CD4-positive, alpha-beta T cell (primary cell): ENCODE measurements at places on chromosomes 7 and 10.
A peak's percentile ranks its signal among the peaks of the same experiment; 100 is the strongest.

DNA sequence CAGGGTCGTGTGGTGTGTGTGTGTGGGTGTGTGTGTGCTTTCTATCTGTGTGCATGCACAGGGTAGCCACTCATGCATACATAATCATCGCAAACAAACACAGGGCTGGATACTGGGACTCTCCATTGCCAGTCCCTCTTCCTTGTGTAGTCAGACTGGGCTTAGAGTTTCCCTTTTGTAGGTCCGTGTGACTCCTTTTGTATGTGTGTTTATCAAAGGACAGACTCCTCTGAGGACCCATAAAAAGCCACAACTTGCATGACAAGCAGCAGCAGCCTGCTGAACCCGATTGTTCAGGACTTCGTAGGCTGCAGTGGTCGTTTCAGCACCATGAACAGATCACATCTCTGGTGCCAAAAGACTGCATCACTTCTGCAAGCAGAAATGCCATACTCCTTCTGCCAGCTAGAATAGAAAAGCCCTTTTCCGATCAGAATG, 895 bp downstream of the VSTM2A start:
- DNase-seq, result no peak

- DNase-seq, result no peak
Measured at GRCh38 chr7:157610671-157611295, 274.0 kb downstream of the DNAJB6 start.

DNA sequence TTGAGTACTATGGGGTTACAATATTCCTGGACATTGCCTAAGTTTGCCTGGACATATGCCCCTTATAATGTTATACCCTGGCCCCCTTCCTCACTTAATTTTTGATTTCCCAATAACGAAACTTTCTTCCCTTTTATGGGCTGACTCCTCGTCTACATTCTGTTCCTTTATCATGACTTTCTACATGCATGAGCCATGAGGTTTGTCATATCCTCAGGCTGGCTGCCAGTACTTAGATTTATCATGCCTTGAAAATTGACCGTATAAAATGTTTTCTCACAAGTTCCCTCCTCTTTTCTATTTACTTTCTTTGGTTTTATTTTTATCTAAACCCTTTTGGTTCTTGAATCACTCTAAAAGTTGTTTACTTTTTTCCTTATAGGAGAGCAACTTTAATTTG, 4.7 kb downstream of the DNAH11 start:
- no peak for DNase-seq

GRCh38 chr10:15370856-15371701, at the start of gene FAM171A1:
FAM171A1 (minus strand) TSS chr10:15371289; CDS start chr10:15371052, 237 bp downstream.
- peak; percentile 59 for DNase-seq

- no peak for DNase-seq
Measured at GRCh38 chr7:2440608-2441245, 35.5 kb downstream of the GRIFIN start.

- no peak for DNase-seq
Measured at GRCh38 chr10:4549139-4549653, 276.8 kb upstream of the AKR1E2 start.

- DNase-seq, result peak; percentile 50
Measured at GRCh38 chr7:139618482-139619366, 95.2 kb downstream of the CLEC2L start.

GRCh38 chr10:105138358-105138757, 497.3 kb downstream of the SORCS3 start:
- DNase-seq, result no peak

GRCh38 chr10:9868499-9868898, 1149.2 kb upstream of the CELF2 start:
- DNase-seq, result no peak

DNA sequence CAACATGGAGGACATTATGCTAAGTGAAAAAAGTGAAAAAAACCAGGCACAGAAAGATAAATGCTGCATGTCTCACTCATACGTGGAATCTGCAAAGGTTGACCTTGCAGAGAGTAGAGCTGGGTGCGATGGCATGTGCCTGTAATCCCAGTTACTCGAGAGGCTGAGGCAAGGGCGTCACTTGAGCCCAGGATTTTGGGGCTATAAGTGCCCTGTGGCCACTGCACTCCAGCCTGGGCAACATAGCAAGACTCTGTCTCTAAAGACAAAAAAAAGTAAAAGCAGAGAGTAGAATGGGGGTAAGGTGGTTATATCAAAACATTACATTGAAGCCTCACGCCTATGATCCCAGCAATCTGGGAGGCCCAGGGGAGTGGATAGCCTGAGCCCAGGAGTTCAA, 22.8 kb downstream of the CBX3 start:
- no peak for DNase-seq

DNA sequence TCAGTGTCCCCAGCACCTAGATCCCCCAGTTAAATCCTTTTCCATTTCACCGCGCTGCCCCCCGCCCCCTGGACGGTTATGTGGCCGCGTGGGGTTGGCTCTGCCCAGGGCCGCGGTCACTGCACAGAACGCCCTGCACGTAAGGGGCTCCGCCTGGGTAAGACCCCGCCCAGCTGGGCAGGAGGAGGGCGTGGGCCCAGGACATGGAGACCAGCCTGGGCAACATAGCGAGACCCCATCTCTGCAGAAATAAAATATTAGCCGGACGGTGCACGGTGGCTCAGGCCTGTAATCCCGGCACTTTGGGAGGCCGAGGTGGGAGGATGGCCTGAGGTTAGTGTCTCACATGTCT, 650 bp upstream of the ZFAND2A start:
- no peak for DNase-seq

- no peak for DNase-seq
Measured at GRCh38 chr7:31497516-31497915, 16.4 kb upstream of the ITPRID1 start.

- no peak for DNase-seq
Measured at GRCh38 chr7:134448356-134449229, 10.3 kb downstream of the AKR1B1 start.

- no peak for DNase-seq
Measured at GRCh38 chr10:67476201-67476600, 219.8 kb downstream of the CTNNA3 start.

- DNase-seq, result no peak
Measured at GRCh38 chr10:60803433-60803832, 25.2 kb downstream of the CDK1 start.

GRCh38 chr7:102875700-102876295, 37.0 kb upstream of the LRRC17 start:
- DNase-seq, result no peak

- DNase-seq, result no peak
Measured at GRCh38 chr10:107740962-107741690, 576.6 kb upstream of the SORCS1 start.

GRCh38 chr7:141617280-141617679, 66.1 kb downstream of the AGK start:
- DNase-seq, result no peak

- no peak for DNase-seq
Measured at GRCh38 chr7:47653550-47654411, 71.9 kb upstream of the TNS3 start.

DNA sequence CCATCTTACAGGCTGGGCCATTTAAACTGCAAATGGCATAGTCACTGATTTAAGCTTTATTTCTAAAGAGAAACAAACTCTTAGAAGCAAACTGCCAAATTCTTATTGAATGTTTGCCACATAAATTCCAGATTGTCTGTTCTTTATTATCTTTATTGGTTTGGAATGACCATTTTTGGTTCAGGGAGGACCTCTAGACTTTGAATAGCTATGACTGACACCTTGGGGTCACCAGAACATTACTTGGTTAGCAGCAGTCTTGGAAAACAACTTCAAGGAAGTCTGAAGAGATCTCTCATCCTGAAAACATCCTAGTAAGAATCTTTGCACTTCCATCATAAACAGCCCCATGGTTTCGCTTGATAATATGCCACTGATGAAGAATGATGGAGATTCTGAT, 197.1 kb downstream of the SUGCT start:
- DNase-seq, result no peak

DNA sequence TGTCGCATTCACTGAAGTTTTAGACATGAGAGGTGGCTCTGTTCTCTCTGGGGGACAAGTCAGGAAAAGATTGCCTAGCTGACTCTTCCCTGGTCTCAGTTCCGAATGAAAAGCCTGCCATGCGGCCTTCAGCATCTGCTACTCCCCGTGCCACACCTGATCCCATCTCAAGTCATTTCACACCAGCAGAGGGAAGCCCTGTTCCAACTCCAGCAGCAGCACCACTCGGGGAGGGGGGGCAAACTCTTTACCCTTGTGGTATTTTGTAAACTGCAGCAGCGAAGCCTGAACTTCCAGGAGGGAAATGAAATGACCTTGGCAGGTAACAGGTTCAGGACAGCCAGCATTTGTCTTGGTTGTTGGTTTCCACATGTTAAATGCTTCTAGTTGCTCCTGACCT, 13.8 kb downstream of the LRRC4 start:
- no peak for DNase-seq

DNA sequence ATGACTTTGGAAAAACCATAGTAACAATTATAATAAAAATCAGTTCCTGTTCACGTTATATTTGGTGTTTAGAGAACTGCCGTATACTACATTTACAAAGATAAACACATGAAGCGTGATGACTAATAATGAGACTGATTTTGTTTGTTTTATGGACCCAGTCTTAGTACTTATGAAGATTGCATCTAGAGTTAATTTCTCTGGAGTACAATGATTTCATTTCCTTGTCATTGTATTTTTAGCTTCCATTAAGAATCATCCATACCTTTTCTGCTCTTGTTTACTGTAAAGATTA, 2.9 kb downstream of the RBM20 start:
- DNase-seq, result no peak

GRCh38 chr7:156751319-156751718, 110.7 kb downstream of the RNF32 start:
- DNase-seq, result no peak

GRCh38 chr10:49140304-49141177, 6.7 kb upstream of the FAM170B start:
- DNase-seq, result no peak

DNA sequence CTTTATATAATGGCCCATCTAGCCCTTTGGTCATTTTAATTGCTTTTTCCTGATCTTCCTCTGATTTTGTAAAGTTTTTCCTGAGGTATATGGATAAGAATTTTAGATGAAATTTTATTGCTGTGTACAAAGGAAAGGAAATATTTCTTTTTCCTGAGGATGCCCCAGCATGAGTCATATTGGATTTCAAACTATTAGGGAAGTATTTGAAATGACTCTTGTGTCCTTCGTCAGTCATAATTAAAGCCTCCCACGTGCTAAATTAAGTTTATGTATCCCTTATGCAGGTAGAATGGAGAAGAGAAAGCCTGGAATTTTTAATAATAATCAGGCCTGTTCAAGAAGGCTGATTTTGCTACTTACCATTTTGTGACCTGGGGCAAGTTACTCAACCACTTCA, 82.6 kb upstream of the GLI3 start:
- no peak for DNase-seq

- no peak for DNase-seq
Measured at GRCh38 chr10:124589491-124590041, 127.9 kb downstream of the LHPP start.

DNA sequence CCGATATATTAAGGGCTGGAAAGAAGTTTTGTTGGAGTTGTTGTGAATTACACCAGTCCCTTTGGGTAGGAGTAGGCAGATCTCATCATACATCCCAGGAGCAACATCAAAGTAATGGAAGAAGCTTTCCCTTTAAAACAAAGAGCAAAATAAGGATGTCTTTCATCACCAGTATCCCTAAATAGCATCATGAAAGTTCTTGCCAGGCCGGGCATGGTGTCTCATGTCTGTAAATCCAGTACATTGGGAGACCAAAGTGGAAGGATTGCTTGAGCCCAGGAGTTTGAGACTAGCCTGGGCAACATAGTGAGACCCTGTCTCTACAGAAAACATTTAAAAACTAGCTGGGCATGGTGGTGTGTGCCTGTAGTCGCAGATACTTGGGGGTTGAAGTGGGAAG, 38.7 kb downstream of the LRRC20 start:
- DNase-seq, result no peak

GRCh38 chr10:73095481-73096021, 1.1 kb downstream of the P4HA1 start:
- DNase-seq, result peak; percentile 47

DNA sequence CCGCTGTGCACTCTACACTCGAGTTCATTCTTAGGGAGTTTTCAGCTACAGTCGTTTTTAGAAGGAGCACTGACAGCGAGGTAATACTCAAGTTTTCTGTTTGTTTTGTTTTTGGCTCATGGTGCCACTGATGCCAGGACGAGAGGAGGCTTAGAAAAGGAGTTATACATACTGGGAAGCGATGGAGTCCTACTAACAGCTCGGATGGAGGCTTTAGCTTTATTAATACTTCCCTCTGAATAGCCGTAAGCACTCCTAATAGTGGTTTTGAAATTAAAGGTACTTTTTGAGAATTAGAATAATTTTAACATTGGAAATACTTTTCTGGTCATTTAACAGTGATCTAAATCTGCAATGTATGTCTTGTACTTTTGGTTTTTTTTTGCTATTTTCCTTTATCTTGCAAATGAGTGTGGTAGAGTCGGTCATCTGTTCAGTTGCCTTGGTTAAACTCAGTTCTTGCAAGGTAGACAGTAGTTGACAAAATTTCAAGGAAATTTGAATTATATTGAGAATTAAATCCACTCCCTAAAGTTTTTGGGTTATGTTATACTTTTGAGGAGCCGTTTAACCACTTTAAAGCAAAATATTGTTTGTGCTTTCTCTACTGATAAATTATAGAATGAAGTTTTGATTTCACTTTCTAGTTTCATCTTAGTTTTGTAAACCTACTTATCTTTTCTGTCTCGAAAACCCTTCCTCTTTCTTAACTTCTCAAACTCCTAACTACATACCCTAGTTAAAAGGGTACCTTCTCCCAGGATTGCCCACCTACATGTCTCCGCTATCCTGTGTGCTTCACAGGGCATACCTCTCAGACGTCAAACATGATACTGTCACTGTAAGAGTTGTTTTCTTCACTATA, 1.5 kb downstream of the HBP1 start:
- no peak for DNase-seq

DNA sequence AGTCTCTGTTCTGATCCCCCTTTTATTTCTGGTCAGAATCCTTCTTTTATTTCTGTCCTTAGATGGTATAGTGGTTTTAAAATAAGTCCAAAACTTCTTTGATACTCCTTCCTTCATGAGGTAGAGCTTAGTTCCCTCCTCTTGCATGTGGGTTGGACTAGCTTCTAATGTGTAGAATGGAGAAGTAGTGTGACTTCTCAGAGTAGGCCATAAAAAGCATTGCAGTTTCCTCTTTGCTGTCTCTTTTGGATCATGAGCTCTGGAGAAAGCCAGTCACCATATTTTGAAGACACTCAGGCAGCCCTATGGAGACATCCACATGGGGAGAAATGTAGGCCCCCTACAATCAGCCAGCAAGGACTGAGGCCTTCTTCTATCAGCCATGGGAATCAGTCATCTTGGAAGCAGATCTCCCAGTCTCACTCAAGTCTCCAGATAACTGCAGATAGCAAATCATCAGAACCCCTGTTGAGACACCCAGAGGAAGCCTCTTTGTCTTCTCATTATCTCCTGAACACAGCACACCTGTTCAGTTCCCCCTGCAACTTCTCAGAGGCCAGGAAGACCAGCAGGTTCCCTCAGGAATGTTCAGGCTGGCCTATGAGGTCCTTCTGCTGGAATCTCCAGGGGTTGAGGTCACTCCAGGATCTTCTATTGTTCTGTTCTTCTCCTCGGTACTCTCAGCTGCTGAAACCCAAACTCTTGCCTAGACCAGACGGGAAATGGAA, 511.9 kb upstream of the ZMIZ1 start:
- DNase-seq, result no peak

GRCh38 chr7:13988731-13989125, 738 bp downstream of the ETV1 start:
- no peak for DNase-seq

GRCh38 chr7:102897211-102897631, 15.6 kb upstream of the LRRC17 start:
- no peak for DNase-seq

- DNase-seq, result no peak
Measured at GRCh38 chr10:21260506-21261149, 264.9 kb downstream of the SKIDA1 start.
